ENCODE measurements at places on chromosomes 2 and 18.

- DNase-seq, result no peak
Measured at GRCh38 chr2:41024816-41025215, 572.9 kb upstream of the SLC8A1 start.

DNA sequence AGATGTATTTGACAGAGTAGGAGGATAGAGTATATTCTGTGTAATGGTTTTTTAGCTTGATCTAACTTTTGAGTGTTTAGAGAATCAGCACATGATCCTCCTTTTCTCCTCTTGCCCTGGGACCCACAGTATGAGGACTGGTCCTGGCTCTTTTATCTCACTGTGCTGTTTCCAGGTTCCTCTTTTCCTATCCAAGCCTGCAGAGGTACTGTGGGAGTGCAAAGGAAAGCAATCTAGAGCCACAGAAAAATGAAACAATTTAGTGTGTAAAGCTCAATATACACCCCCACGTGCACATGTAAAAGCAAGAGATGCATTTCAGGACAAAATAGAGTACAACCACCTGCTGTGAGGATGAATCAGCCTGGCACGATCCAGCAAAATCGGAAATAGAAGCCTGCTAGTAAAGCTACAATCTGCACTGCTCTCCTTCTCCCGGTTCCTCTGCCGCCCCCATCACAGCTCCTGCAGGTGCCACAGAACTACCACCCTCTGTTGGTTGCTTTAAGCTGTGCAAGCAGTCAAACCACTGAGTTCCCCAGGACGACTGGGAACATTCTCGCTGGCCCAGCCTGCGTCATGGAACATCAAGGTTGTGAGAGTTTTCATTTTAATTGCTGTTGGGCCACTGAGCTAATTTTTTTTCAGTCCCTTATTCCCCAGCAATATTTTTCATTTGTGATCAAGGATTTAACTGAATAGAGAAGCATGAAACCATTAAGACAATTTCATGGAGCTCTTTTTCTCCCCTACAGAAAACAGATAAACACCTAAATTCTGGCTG, 47.8 kb upstream of the MAPRE3 start:
- DNase-seq, result no peak

DNA sequence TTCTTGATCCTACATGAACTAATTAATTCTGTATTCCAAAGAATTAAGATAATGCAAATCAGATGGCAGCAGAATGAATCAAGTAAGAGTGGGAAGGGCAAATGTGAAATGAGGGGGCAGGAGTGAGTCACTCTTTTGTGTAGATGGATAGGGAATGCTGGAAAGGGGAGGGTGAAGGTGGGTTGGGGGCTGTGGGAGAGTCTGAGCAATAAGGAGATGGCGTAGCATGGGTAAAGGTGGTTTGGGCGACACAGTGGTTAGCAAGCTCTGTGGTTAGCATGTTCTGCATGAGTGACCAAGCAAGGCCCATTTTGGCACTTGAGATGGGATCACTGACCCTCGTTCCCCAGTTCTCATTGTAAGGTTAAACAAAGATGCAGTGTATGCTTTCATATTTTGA, 20.4 kb downstream of the GPD2 start:
- DNase-seq, result no peak

- no peak for DNase-seq
Measured at GRCh38 chr2:74503506-74504475, 3.7 kb downstream of the PCGF1 start.

- no peak for DNase-seq
Measured at GRCh38 chr18:31983020-31983419, 35.6 kb upstream of the RNF125 start.

- DNase-seq, result no peak
Measured at GRCh38 chr2:15557887-15558311, 3.2 kb downstream of the NBAS start.

GRCh38 chr18:34807106-34807796, 97.2 kb downstream of the DTNA start:
- no peak for DNase-seq

GRCh38 chr18:79942786-79943607, 8.5 kb downstream of the SLC66A2 start:
- DNase-seq, result no peak

DNA sequence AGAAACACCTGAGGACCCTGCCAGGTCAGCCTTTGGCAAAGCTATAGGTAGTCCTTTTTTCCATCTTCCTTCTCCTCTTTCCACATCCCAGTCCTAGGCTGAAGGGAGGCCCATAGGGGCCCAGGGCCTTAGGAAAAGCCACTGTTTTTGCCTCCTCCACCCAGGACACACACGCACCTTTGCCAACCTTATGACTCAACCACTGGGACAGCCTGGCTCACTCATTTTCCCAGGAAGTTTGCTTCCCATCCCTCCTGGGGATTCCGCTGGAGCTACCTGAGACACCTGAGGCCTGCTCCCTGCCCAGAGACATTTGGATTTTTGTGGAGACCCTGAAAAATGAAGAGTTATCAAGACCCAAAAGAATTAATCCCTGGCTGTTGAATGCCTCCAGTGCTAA, 273.4 kb upstream of the SIX2 start:
- no peak for DNase-seq

DNA sequence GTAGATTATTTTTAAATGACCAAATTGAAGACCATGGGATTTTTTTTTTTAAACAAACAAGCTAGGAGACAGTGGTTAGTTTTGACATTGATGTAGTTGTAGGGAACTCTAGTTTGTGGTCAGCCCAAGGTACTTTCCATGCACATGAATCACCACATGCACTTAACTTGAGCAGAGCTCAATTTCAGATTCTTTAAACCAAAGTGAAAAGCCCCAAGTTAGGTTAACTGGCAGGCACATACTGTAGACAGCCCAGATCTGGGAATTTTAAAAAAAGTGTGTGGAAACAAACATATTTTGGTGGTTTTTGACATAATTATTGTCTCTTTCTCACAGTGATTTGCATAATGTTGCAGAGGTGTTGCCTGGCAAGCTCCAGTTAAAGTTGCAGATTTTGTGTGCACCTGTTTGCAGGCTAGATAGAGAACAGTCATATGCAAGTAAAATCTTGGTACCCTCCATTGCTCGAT, 88.4 kb downstream of the BCL2L11 start:
- DNase-seq, result no peak

- DNase-seq, result no peak
Measured at GRCh38 chr2:207153266-207153975, 12.3 kb downstream of the KLF7 start.

- no peak for DNase-seq
Measured at GRCh38 chr2:234670806-234671205, 173.9 kb upstream of the ARL4C start.

DNA sequence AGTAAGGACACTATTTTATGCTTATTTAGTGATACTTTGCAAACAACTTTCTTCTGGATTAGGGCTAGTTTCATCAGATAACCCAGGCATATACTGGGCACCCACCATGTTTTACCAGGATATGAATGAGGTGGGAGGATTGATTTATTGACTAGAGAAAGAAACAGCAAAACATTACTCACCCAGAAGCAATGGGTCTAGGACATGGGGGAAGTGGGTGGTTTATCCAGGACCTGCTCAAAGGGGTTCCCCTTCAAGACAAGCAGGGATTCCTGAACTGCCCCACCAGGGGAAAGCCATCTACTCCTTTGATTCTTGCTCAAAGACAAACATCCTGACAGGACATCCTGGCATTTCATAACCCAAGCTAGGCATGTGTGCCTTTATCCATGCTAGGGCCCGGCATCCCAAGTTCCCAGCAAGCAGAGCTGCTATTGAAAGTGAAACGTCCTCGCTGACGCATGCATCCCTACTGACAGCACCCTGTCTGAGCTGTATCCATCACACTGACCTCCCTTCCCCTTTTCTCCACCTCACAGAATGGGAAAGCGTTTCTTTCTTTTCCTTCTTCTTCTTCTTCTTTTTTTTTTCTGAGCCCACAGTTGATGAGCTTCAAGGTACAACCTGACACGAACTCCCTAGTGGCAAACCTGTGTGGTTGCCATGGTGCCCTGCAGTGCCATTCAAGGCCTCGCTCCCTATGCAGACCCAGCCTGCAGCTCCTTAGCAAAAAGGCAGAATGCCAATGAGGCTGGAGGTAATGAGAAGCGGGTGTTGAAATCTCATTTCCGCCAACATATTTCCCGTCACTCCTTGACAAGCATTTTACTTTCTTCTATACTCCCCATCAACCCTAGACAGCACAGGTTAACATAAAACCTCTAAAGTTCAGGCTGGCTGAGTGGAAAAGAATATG, 70.5 kb downstream of the CLHC1 start:
- DNase-seq, result no peak

DNA sequence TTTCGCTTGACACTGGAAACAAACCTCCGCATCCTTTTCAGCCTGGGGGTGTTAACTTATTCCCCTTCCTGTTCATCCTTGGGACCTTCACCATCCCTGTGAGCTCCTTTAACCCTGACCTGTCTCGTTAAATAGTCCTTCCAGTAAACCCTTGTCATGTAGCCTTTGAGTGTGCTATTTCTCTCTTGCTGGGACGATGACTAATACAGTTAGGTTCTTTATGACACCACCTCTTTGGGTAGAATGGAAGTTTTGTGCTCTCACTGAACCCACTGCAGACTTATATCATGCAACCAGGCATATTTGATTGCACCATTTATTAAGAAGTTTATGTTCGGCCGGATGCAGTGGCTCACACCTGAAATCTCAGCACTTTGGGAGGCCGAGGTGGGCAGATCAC, 40.5 kb upstream of the GAREM1 start:
- DNase-seq, result no peak

DNA sequence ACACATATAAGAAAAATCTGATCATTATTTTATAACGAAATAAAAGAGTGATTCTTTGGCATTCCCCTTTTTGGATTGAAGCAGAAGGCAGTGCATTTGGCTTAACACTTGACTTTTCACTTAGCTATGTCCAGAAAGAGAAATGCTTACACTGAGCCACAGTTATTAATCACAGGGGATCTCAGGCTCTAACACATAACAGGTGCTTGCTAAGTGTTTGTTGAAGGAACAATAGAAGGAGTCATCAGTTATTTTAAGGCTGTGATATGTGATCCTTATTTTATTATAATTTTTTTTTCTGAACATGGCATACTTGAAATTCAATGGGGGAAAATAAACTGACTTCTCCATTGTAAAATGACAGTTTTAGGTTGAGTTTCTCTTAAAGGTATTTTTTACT, 209.5 kb downstream of the UBE2E3 start:
- no peak for DNase-seq

GRCh38 chr2:38128653-38129052, 52.7 kb upstream of the CYP1B1 start:
- DNase-seq, result no peak

DNA sequence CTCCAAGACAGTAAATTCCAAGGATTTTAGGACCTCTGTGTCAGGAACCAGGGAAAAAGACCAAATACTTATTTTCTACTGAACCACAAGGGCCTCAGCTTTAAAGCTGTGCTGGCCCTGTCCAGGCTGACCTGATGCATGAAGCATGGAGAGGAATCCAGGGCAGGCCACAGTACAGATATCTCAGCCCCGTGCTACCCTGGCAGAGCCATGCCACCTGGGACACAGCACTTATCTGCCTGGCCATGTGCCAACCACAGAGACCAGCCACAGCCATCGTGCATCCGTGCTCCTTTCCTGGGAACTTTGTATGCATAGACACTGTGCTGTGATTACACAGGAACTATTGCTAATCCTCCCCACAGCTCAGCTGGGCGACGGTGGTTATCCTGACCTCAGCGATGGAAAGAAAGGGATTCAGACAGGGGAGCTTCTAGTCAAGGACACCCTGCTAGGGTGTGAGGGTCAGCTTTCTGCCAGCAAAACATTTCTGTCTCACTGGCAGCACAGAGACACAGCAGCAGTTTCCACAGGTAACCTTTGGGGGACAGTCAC, 687.4 kb upstream of the ID2 start:
- DNase-seq, result peak; percentile 26

GRCh38 chr2:46315103-46315890, 18.1 kb downstream of the EPAS1 start:
- peak; percentile 73 for DNase-seq

DNA sequence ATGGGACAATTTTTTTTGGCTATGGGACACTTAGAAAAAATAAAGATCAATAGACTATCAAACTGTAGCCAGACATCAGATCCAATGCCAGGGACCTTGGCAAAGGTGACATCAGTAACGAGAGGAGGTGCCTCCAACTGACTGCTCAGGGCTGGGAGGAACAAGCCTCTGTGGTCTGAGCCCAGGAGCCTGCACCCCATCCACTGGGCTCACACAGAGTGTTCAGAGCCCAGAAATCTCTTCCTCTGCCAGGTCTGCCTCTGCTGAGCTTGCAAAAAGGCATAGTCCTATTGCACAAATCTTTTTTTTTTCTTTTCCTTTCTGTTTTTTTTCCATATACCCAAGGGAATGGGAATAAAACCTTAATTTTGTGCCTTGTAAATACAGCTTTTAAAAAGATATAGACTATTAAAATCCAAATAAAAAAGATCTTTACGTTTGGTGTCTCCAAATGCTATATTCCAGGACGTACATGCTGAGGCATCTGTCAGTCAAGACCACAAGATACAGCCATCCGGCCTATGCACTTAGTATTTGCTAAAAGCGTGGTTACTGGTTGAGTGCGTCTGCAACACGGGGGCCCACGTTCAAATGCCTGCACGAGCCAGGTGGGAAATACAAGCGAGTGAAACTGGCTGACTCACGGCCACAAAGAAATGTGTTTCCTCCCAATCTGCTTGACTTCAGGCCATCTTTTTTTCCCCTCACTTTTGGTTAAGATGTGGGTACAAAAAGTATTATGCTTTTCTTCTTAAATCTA, 7.8 kb upstream of the ARHGAP25 start:
- no peak for DNase-seq

DNA sequence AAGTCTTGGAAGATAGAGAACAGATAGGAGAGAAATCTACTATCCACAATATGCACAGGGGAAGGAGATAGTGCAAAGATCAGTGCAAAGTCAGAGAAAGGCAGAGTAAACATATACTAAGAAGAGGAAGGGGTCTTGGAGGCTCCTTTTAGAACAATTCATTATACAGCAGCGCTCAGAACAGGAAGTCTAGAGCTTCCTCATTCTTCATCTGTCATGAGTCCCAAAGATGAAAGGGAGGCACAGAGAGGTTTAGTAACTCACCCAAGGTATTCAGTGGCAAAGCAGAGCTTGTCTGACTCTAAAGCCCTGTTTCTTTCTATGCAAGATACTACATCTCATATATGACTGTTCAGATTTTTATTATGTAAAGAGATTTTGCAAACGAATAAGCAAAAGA, 1.4 kb downstream of the SP110 start:
- no peak for DNase-seq

GRCh38 chr2:106575955-106576354, 88.8 kb downstream of the CD8B2 start:
- DNase-seq, result no peak

DNA sequence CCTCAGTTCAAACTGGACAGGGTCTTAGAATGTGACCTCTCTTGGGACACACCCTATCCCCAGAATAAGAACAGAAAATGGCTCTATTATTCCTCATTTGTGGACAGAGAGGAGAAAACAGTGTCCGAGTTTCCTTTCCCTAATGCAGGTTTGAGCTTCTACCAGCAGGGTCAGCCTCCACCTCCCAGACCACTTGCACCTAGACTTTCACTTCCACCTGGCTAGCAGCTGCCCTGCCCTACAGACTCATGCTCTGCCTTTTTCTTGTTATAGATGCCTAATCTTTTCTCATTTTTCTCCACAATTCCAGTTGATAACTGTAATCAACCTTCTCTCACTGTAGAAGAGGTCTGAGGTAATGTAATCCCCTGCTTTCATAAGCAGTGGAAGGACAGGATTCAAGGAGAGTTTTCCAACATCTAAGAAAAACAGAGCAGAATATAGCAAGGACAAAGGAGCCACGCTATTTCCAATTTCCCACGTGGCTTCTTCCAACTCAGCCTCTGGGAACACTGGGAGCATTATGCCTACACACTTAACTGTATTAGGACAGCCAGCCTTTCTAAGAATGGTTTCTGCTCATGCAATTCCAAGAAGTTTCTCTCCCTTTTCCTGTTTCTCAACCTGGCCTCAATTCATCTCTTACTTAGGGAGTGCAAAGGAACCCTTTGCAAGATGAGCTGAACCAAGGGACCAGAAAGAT, 239.8 kb downstream of the BCL11A start:
- DNase-seq, result no peak

Measured in substantia nigra (tissue), 51 donors.